ENCODE measurements at places on chromosomes 16 and 17.
A peak's percentile ranks its signal among the peaks of the same experiment; 100 is the strongest.

- DNase-seq, result no peak
- H3K4me3 ChIP-seq, result no peak overlapping the region
- H3K36me3 ChIP-seq, result no peaks in the 10 kb centered on the region
- peaks cover 62% of the 10 kb centered on the region for H3K4me1 ChIP-seq
These were observed 58.0 kb downstream of the CREBBP start for GRCh38 chr16:3822366-3823045.

DNA sequence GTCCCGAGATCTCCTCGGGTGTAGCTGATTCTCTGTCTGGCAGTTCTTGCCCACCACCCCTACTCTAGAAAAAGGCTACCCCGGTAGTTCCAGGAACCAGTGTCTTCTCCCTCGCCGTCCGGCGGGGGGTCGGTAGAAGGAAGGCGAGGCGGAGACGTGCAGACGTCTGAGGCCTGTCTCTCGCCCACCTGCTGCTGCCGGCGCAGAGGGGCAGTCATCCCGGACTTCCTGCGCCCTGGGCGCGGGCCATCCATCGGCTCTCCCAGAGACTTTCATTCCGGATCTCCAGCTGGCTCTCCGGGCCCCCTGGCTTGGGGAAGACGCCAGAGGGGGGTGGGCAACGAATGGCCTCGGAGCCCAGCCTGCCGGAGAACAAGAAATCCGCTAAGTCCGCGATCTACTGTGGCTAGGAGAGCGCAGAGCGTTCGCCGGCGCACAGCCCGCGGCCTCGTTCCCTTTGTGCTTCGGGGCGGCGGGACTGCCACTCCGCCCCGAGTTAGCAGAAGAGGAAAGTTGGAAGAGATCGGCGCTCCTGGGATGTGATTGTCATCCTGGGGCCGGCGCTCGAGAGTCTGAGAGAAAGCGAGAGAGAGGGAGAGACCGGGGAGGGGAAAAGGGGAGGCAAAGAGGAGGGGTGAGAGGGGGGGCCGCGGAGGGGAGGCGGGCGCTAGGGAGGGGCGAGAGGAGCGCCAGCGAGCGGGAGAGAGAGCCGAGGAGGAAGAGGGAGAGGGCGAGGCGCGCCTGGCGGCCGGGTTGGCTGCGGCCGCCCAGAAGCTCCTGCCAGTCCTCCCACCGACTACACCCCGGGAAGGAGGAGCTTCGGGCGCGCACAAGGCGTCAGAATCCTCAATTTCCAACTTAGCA is at the start of gene IRX5:
IRX5 (plus strand) TSS at position 861 of the 864 bp plus-strand sequence. CDS start 334 bp downstream, outside the sequence.
- peak within 1 kb of the TSS; percentile 89 for H3K27ac ChIP-seq
- no peaks in the 10 kb centered on the region for H3K36me3 ChIP-seq
- peaks cover 14% of the 10 kb centered on the region for H3K4me1 ChIP-seq
- H3K4me3 ChIP-seq, result peak within 1 kb of the TSS; percentile 67
- peaks cover 71% of the 10 kb centered on the region for H3K27me3 ChIP-seq

DNA sequence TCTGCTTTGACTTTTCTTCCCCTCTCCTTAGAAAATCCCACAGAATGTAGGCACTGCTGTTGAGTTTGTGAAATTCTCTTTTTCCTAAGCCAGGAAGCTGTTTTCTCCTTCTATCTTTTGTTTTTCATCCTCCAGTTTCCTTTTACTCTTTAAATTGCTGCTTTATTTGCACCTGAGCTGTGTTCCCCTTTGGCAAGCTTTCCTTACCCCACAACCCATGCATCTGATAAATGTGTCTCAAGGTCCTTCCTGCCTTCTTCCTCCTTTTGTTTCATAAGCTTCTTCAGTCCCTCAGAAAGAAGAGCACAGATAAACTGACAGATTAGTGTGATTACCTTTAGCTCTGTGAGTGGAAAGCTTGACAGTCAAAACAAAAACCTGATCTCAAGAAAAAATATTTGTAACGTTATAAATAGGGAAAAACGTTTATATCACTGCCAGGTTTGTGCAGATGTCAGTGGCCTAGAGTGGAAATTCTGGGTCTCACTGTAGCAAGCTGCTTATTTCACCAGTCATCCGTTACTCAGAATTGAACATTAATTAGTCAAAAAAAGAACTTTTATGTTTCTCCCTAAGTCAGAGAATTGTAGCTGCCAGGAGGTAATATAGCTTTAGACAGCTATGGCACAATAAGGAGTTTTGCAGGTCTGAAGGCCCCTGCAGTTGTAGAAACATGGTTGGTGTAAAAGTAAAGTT is 23.6 kb downstream of the GSDMB start:
- H3K27ac ChIP-seq, result no peak overlapping the region
- no peak overlapping the region for H3K4me3 ChIP-seq
- peaks cover 5% of the 10 kb centered on the region for H3K27me3 ChIP-seq
- DNase-seq, result no peak
- H3K4me1 ChIP-seq, result no peaks in the 10 kb centered on the region
- H3K36me3 ChIP-seq, result no peaks in the 10 kb centered on the region

DNA sequence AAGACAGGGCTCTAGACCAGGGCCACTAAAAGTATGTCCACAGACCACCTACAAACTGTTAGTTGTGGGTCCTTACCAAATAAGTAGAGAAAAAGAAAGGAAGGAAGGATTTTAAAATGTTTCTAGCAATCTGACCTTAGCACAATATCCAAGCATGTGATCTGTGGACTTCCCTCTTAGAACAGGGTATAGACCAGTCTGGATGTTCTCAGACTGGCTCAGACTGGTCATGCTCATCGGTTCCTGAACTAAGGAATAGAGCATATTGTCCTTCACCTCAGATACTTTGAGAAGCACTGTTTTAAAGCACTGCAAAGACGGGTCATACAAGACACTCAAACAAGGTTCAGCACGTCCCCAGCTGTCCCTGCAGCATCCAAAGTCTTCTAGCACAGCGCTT is 25.8 kb downstream of the CUEDC1 start:
- H3K4me3 ChIP-seq, result no peak overlapping the region
- no peaks in the 10 kb centered on the region for H3K27me3 ChIP-seq
- no peak overlapping the region for H3K27ac ChIP-seq
- H3K36me3 ChIP-seq, result no peaks in the 10 kb centered on the region

- no peaks in the 10 kb centered on the region for H3K36me3 ChIP-seq
- no peaks in the 10 kb centered on the region for H3K27me3 ChIP-seq
- peak overlapping the region; percentile 83 for H3K4me3 ChIP-seq
- no peak for DNase-seq
These were observed 1.5 kb downstream of the GGA2 start for GRCh38 chr16:23508589-23509440.

All from upper lobe of right lung (tissue), 1 donor.